HTR-8/SVneo (cell line): ENCODE measurements at places on chromosomes 1 and 21.

DNA sequence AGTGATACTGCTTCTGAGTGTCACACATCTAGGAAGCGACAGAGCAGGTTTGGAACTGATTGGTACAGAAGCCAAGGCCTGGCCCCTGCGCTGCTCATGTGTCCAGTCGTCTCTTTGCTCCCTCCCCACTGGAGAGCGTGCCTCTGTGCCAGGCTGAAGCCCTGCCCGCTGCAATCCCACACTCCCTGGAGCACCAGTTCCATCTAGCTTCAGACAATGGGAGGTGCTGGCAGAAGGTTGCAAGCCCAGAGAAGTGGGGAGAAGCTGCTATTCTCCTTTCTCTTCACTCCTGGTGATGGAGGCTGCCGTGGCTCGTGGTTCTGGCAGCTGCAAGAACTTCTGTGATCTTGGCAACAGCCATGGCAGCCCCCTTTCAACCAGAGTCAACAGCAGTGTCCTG lies 250.9 kb downstream of the MATN1 start:
- no peak for DNase-seq

DNA sequence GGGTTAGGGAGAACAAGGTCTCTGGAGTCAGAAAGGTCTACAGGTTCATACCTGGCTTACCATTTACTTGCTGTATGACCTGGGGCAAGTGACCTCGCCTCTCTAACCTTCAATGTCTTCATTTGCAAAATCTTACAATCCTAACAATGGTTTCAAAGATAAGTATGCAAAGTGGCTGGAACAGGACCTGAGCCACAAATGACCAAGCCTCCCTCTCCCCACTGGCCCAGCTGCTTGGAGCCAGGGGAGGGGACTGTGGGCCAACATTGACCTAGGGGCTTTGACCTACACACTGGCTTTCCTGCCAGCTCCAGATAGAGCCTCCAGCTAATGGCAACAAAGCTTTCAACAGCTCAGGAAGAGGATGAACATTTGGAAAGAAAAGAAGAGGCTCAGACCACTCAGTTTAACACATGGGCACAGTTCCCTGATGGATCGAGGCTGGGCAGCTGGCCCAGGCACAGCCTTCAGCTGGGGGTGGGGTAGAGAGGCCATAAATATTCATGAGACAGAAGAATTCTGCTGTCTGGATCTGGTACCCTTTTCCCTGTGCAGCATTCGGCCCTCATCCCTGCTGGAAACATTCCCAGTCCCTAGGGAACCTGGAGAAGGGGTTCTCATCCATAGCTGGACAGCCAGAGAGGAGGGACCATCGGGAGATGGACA lies 12.9 kb downstream of the PTAFR start:
- no peak for DNase-seq

GRCh38 chr1:154174654-154175053 lies 17.2 kb downstream of the TPM3 start:
- no peak for DNase-seq

GRCh38 chr1:8985915-8986813 lies 40.1 kb downstream of the SLC2A7 start:
- peak; percentile 72 for DNase-seq

DNA sequence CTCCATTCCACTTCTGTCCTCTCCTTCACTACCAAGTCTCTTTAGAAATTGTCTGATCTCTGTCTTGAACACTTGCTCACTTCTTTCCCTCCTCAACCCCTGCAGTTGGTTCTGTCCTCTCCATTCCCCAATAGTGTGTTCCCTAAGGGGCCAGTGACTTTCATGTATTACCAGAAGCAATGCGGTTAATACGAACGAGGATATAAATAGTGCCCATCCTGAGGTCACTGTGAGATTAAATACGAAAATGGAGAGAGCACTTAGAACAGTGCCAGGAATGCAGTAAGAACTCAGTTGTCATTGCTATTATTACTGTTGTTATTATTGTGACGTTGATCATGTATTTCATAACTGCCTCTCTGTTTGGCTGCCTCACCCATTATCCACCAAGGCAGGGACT lies 53.0 kb upstream of the ARTN start:
- no peak for DNase-seq

- DNase-seq: no peak
These were observed 280.4 kb upstream of the C1orf105 start for GRCh38 chr1:172140072-172140471.

DNA sequence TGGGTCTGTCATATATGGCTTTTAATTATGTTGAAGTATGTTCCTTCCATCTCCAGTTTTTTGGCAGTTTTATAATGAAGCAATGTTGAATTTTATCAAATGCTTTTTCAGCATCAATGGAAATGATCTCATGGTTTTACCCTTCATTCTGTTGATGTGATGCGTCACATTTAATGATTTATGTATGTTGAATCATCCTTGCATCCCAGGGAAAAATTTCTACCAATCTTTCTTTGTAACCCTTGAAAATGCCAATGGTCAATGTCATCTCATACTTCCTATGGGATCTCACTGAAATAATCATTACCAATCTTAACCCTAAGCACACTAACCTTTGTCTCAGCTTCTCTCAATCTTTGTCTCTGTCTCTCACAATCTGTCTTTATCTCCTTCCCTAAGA lies 1004.0 kb downstream of the KCNT2 start:
- peak; percentile 27 for DNase-seq
